Brain (organoid and tissue), 16 donors: ENCODE measurements at places on chromosomes 5 and 9. TPM values are rescaled to one million over a fixed set of nuclear protein-coding genes. Genes with fewer than 3 reads are reported as not detected.

DNA sequence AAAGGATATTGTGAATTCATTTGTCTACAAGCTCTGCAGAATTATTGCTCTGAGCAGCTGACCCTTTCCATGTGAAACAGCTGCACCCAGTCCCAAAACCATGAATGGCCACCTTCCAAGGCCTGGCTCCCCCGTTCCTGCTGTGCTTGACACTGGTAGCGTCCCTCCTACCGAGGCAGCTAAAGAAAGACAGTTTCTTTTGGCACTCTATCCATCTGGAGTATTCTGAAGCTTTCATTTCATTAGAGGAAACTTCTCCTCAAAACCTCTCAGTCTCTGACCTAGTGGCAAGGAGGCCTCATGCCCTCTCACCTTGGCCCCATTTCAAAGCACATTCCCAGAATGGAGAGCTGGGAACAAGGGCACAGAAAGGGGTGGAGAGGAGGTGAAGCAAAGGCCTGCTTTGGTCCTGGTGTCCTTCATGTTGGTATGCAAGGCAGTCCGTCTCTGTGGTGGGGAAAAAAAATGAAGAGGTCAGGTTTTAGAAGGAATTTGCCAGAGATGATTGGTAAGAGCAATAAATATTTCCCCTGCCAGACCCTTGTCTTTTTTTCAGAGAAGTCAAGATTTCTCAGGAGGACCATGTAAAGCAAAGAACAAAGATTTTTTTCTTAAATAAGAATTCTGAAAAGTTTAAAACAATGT is 232.0 kb downstream of the RFK start:
- DNase-seq: no peak

- peak; percentile 57 for DNase-seq
Measured at GRCh38 chr9:112361601-112362000, 18.3 kb upstream of the HSDL2 start.

DNA sequence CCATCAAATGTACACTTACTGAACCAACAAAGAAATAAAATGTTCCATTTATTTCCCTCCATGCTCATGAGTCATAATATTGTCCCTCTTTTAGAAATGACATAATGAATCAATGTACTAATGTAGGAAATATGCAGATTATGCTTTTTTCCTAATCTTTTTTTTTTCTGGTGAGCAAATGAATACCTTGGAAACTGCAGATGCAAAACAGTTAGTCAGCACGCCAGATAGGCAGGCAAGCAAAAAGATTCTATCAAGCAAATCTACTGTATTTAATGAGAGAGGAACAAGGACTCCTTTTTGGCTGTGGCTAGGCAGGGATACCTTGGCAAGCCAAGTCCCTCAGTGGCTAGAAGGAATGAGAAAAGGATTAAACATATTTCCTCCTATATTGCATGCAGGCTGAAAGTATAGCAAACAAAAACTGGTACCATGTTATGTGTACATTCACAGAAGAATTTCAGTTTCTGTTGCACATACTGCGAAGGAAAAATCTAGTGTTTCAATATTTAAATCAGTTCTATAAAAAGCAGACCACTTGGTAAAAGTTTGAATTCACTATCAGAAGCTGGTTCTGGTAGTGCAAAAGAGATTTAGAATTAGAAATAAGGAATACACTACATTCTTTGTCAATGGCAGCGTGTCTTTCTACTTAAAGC is 605.4 kb downstream of the TLE1 start:
- no peak for DNase-seq

GRCh38 chr9:2317591-2317990 is 302.4 kb downstream of the SMARCA2 start:
- DNase-seq: no peak

DNA sequence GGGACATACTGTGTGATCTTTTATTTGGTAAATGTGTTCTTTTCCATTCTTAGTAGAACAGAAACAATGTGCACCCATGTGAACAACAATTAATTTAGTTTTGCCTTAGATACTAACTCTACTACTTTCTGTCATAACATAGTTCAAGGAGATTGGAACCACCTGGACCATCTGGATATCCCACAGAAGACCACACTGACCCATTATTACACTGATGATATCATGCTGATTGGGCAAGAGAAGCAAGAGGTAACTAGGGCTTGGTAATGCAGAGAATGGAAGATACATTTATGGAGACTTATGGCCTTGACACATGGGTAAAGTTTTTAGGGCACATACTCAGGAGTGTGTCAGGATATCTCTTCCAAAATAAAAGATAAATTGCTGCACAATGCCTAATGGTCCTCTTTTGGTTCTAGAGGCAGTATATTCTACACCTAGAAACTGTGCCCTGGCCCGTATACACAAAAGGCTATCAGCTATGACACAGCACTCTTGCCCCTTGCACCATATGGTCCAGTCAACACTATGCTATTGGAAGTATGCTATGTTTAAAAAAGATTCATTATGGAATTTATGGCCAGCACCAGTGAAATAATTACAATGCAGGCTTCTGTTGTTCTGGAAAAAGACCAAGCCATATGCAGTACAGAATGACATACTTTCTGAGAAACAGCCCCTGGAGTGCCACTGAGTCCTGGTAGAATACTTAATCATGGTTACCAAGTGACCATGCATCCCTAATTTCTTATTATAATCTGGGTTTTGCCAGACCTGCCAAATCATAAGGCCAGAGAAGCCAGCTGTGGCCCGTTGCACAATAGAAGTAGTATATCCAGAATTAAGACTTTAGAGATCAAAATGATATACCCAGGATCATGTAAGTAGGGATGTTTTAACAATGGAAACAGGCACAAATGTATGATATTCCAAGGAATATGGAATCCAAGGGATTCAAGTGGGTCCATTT is 41.6 kb upstream of the MROH2B start:
- DNase-seq: peak; percentile 20

DNA sequence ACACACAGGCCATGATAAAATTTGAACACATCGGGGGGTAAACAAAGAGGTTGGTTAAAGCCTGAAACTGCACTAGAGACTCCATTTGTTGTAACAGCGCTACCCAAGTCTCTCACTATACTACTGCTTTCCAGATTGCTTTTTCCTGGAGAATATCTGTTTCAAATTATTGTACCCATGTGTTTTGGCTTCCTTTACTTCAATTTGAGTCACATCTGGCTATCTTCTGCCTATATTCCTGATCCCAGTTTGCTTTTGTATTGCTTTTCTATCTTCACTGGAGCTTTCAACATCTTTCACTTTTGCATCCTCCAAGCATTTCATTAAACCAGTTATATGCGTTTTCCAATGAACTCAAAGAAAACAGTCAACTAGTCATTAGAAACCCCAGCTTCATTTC is 404.7 kb downstream of the MLLT3 start:
- DNase-seq: no peak

DRD1 gene
- polyA plus RNA-seq: 0.44 TPM

GRCh38 chr9:81782313-81782995 is 93.1 kb upstream of the TLE1 start:
- no peak for DNase-seq

GOLM1 gene
- polyA plus RNA-seq: 215 TPM

DNA sequence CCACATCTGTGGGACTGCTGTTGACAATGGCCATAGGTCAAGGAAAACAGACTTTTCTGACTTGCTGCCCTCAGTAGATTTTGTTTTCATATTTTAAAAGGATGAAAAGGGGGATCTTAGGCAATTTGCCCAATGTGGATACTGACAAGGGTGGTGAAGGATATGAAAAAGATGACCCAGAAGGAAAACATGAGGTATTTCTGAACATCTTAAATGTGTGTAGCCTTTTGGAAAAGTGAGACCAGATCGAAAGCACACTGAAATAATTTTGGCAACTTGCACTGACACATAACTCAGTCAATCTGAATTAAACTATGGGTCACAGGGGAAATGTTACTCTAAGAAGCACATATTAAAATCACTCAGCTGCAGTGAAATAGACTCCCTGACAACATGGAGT is 1793.0 kb upstream of the ACO1 start:
- no peak for DNase-seq

DNA sequence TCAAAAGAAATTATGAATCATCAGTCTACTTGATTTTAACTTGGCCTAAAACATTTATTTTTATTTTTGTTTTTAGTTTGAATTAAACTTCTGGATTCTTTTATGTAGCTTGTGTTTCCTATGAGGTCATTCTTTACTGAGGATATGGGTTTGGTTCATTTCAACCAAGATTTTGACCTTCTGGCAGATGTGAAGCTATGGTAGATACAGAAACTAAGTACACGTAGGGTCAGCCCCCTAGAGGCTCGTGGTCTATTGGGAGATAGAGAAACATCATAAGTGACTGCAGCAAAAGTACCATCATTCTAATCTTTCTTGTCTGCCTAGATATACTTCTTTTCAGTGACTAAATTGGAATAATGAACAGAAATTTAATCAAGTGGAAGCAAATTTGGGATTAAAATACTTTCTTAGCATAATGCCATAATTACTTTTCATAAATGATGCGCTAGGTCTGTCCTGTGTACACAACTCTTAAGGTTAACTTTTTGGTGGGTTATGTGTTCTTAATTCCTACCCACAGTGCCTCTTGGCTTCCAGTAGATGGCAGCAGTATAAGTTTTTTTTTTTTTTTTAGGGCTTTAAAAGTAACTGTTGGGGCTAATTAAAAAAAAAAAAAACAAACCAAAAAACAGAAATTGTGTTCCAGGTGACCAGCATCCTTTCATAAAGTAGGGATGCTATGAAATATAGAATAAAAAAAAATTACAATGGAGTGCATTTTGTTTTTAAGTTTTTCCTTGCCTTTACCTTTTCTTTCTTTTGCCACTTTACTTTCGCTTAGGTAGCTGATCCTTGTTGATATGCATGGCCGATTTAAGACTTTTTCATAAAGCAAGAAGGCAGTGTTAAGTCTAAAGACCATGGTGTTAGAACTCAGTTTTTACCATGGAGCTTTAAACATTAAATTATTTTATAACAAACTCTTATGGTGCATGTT is 49.9 kb downstream of the LRRTM2 start:
- DNase-seq: no peak

DNA sequence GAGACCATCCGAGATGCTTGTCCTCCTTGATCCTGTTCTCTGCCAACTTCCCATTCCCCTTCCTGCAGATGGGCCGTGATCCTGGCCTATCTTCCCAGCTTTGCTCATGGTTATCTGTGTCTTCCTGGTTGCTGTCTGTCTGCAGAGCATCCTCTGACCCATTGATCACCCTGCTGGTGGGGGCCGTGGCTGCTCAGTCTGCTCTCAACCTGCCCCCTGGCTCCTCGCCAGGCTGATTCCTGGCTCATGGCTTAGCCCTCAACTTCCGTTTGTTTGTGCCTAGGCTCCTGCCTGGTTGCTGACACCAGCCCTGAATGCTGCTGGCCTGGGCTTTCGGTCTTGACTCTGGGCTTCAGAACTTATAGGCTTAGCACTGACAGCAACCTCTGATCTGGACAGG is 67.1 kb upstream of the SMIM15 start:
- no peak for DNase-seq

GRCh38 chr5:168179192-168179593 is 112.3 kb upstream of the WWC1 start:
- DNase-seq: no peak

GRCh38 chr5:99605904-99606303 is 677.1 kb upstream of the CHD1 start:
- DNase-seq: no peak

SLIT3 gene
- polyA plus RNA-seq: 2.6 TPM

NPDC1 gene
- polyA plus RNA-seq: 210 TPM

IRGM gene
- polyA plus RNA-seq: not detected

SLCO6A1 gene
- not detected for polyA plus RNA-seq

DNA sequence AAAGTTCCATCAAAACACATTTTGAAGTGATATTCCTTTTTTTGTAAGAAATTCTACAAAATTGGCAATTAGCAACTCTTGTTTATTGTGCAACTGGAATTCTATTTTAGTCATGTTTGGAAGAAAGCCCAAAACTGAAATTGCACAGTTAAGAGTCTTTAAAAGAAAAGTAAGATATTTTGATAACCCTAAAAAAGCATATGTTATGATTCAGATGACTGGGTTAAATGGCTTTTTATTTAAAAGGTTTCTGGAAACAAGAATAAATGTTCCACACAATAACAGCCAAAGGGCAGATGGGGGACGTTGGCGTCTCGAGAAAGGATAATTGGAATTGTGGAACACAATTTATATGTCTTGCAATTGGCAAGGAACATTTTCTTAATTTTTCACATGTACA is 275.2 kb downstream of the CDH9 start:
- DNase-seq: peak; percentile 55

TRPM3 gene
- polyA plus RNA-seq: 1.2 TPM

GRCh38 chr5:45862763-45863162 is 166.6 kb upstream of the HCN1 start:
- DNase-seq: no peak

DNA sequence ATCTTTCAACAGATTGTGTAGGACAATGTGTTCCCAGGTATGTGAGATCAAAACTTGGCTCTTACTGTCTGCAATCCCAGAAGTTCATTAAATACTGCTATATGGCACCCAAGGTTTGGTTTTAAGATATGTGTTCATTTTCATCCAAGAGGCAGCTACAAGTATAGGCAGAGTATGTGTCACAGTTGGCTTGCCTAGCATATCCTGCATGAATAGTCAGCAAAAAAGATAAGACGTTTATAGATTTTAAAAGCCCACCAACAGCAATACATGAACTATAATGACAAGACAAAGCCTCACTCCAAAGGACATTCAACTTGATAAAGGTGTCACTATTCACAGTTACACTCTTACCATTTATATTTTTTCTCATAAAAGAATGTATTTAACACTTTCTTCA is 99.1 kb downstream of the BNC2 start:
- DNase-seq: no peak

GTF2H2 gene
- 4.1 TPM for polyA plus RNA-seq

TICAM2 gene
- not detected for polyA plus RNA-seq

- DNase-seq: no peak
Measured at GRCh38 chr5:63697811-63698210, 264.4 kb downstream of the HTR1A start.

DNA sequence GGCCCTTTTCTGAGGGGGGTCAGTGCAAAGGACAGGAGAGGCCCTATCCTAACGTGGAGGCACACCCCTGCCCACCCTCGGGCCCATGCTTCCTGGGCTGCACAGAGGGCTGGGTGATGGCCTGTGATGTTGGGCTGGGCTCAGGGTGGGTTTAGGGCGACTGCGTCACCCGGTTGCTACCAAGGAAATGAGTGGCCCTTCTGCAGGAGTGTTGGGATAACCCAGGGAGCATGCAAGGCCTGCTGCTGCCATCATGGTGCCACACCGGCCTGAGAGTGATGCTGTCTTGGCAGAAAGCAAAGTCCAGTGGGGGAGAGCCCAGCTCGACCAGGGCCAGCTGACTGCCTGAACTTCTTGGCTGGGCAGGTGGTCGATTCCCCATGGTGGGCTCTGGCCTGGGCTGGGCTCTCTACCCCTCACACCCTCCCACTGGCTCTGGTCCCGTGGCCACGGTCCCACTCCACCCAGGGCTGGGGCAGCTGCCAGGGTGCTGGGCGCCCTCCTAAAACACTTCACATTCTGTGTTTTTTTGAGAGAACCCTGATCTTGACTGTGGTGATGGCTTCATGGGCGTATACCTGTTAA is 21.5 kb upstream of the MRNIP start:
- no peak for DNase-seq

DMRTA1 gene
- polyA plus RNA-seq: 0.48 TPM

CMYA5 gene
- polyA plus RNA-seq: 0.42 TPM

GRCh38 chr9:136031741-136032730 is 63.1 kb downstream of the NACC2 start:
- no peak for DNase-seq

GRCh38 chr5:68319706-68320412 is 104.3 kb downstream of the PIK3R1 start:
- DNase-seq: no peak

GRCh38 chr5:161373345-161373707 is 173.2 kb downstream of the GABRB2 start:
- no peak for DNase-seq

- DNase-seq: peak; percentile 8
Measured at GRCh38 chr5:140833993-140834392, at the start of gene PCDHA7. PCDHA7 (plus strand) TSS chr5:140834269; CDS start chr5:140834384, 115 bp downstream.

- peak; percentile 11 for DNase-seq
Measured at GRCh38 chr9:101569741-101570501, 24.8 kb downstream of the PPP3R2 start.
